Neural crest cell (in vitro differentiated cells): ENCODE measurements at places on chromosomes 4 and X. TPM values are rescaled to one million over a fixed set of nuclear protein-coding genes. Genes with fewer than 3 reads are reported as not detected.

TMPRSS11E gene
- not detected in 2 replicates for total RNA-seq

RTL5 gene
- 21.7 and 23.0 TPM in 2 replicates for total RNA-seq

COQ2 gene
- total RNA-seq, result 19.7 and 21.9 TPM in 2 replicates

NR0B1 gene
- total RNA-seq, result not detected in 2 replicates

HGFAC gene
- total RNA-seq, result 1.3 and 1.6 TPM in 2 replicates

NAA11 gene
- total RNA-seq, result not detected in 2 replicates

DNA sequence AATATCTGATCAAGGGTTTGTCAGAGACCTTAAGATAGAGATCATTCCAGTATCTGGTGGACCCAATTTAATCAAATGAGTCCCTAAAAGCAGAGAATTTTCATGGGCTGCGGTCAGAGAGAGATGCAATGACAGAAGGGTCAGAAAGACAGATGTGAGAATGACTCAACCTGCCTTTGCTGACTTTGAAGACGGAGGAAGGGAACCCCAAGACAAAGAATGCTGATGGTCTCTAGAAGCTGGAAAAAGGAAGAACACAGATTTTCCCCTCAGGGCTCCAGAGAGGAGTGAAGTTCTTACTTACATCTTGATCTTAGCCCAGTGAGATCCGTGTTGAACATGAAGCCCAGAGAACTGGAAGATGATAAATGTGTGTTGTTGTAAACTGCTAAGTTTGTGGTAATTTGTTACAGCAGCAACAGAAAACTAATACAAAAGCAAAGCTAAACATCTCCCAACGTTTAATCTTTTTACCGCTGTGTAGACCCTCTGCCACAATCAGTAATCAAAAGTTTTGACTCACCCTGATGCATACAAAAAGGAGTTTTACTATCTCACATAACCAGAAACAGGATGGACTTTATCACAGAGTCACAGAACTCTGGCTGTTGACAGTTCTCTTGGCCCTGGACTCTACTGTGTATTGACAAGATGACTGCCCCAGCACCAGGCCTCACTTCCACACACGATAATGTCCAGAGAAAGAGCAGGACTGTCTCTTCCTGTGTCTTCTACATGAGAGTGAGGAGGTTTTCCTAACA, 70.2 kb upstream of the MAGEB2 start:
- no peak for DNase-seq

- DNase-seq, result no peak
Observed at GRCh38 chr4:184344435-184344834, 126.8 kb upstream of the ENPP6 start.

DNA sequence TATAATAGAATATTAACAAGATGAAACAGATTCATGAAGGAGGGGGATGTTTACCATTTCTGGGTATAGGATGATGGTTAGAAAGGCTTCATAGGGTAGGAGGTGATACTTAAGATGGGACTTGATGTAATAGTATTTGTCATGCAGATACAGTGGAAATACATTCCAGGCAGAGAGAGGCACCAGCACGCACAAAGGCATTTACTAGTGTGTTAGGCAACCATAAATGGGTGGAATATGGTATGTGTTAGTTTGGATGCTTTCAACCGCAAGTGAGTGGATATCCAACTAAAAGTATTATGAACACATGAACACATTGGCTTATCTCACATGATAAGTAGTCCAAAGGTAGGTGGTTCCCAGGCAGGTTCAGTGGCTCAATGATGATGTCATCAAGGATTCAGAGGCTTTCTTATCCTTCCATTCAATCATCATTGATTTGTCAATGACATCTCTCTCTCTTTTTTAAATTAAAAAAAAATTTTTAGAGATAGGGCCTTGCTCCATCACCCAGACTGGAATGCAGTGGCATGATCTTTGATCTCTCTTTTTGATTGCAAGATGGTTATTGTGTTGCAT, 12.7 kb upstream of the STARD8 start:
- no peak for DNase-seq

- DNase-seq, result no peak
Observed at GRCh38 chr4:28523681-28524190, 1663.1 kb downstream of the STIM2 start.

GRCh38 chr4:37650481-37650880, 35.7 kb downstream of the RELL1 start:
- DNase-seq, result no peak

DNA sequence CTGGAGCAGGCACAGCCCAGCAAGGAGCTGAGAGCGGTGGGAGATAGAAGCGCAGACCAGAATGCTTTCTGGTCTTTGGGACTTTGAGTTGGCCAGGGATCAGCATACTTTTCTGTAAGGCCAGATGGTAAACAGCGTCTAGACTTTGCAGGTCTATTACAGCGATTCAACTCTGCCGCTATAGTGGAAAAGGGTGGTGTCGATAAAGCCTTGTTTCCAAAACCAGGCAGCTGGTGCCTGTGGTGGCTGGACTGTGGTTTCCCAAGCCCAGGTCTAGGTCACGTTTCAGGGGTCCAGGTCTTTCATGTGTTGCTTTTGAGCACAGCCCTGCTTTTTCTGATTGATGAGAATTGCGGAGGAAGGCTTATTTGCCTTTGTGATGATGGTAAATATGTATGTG, 40.1 kb downstream of the HTT-AS start:
- DNase-seq, result no peak
